ENCODE measurements at places on chromosomes 11 and 22.
A peak's percentile ranks its signal among the peaks of the same experiment; 100 is the strongest.

DNA sequence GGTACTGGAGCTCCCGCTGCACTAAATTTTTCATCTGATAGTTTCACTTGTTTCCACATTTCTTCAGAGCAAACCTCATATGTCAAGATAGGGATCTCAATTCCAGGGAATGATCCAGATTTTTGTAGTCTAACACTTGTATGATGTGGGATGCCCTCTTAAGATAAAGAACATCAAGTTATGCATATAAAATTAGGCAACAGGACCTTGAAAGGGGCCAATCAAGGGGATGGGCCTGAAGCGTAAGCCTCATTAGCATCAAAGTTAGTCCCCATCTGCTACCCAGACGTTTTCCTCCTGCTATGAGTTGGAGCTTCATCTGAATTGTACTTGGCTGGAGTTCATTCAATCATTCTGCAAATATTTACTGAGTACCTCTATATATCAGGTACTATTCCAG lies 17.5 kb downstream of the PDGFD start:
- no peak for DNase-seq

GRCh38 chr11:119113716-119114115 lies 6.6 kb downstream of the C2CD2L start:
- no peak for DNase-seq

GRCh38 chr22:17481424-17481823 lies 81.9 kb upstream of the SLC25A18 start:
- no peak for DNase-seq

- no peak for DNase-seq
Observed at GRCh38 chr22:29916007-29916544, 33.1 kb downstream of the MTMR3 start.

GRCh38 chr11:113184498-113184897 lies 129.9 kb upstream of the TTC12 start:
- no peak for DNase-seq

GRCh38 chr22:19289475-19290161 lies 1.9 kb downstream of the CLTCL1 start:
- DNase-seq: peak; percentile 80

Measured in OCI-M1 (cell line).